Liver (tissue), 10 donors: ENCODE measurements at places on chromosomes 12 and 14. TPM values are rescaled to one million over a fixed set of nuclear protein-coding genes. Genes with fewer than 3 reads are reported as not detected.

DNA sequence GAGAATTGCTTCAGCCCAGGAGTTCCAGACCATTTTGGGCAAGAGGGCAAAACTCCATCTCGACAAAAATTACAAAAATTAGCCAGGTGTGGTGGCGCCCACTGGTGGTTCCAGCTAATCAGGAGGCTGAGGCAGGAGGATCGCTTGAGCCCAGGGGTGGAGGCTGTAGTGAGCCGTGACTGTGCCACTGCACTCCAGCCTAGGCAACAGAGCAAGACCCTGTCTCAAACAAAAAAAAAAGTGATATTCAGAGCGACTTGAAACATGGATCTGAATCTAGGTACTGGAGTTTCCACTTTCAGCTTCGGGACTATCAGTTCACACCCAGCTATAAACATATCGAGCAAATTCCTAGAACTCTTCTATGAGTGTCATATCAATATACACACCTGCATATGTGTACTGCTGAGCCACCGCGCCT, 16.3 kb upstream of the RNF34 start:
- no peak overlapping the region for H3K27ac ChIP-seq
- H3K4me3 ChIP-seq, result no peak overlapping the region
- H3K36me3 ChIP-seq, result no peaks in the 10 kb centered on the region
- H3K27me3 ChIP-seq, result no peaks in the 10 kb centered on the region
- DNase-seq, result no peak
- H3K4me1 ChIP-seq, result no peaks in the 10 kb centered on the region

DNA sequence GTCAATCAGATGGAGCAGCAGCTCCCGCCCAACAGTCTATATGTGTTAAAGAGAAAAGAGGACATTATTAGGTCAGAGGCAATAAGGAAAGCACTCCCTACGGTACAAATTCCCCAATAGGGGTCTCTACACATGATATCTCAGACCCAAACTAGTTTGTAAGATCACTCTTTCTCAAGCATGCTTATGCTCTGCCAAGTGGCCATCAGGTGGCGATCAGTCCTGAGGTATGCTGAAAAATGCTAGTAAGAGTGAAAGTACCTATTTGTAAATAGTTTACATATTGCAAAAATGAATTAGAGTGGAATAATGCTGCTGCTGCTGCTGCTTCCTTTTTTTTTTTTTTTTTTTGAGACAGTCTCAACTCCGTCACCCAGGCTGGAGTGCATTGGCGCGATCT, 61.0 kb downstream of the CPM start:
- no peak overlapping the region for H3K27ac ChIP-seq
- no peaks in the 10 kb centered on the region for H3K4me1 ChIP-seq
- H3K36me3 ChIP-seq, result peaks cover 17% of the 10 kb centered on the region
- no peak overlapping the region for H3K4me3 ChIP-seq
- H3K27me3 ChIP-seq, result no peaks in the 10 kb centered on the region

The ITGB7 gene
- 1.7 TPM for total RNA-seq

The FAIM2 gene
- total RNA-seq, result not detected

The REM2 gene
- 0.08 TPM for total RNA-seq

DNA sequence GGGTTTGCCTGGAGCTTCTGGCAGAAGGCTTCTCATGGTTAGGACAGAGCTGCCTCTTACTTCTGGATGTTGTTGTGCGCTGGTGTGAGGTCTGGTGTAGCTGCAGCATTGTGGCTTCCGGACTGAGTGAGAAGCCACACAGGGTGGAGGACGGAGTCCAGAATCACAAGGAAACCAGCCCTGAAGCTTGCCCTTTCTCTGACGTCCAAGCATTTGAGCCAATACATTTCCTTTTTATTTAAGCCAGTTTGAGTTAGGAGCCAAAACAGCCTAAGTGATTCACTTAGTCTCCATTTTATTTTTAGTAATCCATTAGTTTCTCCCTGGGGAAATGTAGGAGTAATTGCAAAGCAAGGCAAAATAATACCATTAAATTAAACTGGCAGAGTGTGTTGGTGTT, 402.4 kb upstream of the RGS6 start:
- no peaks in the 10 kb centered on the region for H3K27me3 ChIP-seq
- no peaks in the 10 kb centered on the region for H3K4me1 ChIP-seq
- H3K36me3 ChIP-seq, result no peaks in the 10 kb centered on the region
- H3K4me3 ChIP-seq, result no peak overlapping the region

DNA sequence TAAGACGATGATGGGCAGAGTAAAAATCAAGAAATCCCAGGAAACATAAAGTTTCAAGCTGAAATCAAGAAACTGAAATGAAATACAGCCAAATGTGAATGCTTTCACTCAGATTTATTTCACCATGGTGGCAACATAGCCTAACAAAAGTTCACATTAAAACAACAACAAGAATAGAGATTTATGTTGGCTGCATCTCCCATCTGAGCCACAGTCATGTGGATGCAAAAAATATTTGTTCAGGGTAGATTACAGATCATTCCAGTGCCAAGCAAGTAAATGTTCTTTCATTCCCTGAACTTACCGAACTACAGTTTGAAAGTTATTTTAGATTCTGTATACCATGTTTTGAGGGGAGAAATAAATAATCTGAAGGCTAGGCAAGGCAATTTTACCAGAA, 159.9 kb upstream of the TMTC1 start:
- DNase-seq, result no peak
- H3K27ac ChIP-seq, result no peak overlapping the region
- no peaks in the 10 kb centered on the region for H3K36me3 ChIP-seq

GRCh38 chr12:10140001-10140400, 10.0 kb upstream of the CLEC7A start:
- no peaks in the 10 kb centered on the region for H3K27me3 ChIP-seq
- H3K36me3 ChIP-seq, result no peaks in the 10 kb centered on the region
- no peak for DNase-seq

The ANKS1B gene
- total RNA-seq, result 3.4 TPM

- H3K4me1 ChIP-seq, result no peaks in the 10 kb centered on the region
- H3K27ac ChIP-seq, result no peak overlapping the region
- no peaks in the 10 kb centered on the region for H3K36me3 ChIP-seq
- H3K27me3 ChIP-seq, result no peaks in the 10 kb centered on the region
- no peak overlapping the region for H3K4me3 ChIP-seq
Observed at GRCh38 chr12:108612788-108613282, 15.0 kb upstream of the TMEM119 start.

DNA sequence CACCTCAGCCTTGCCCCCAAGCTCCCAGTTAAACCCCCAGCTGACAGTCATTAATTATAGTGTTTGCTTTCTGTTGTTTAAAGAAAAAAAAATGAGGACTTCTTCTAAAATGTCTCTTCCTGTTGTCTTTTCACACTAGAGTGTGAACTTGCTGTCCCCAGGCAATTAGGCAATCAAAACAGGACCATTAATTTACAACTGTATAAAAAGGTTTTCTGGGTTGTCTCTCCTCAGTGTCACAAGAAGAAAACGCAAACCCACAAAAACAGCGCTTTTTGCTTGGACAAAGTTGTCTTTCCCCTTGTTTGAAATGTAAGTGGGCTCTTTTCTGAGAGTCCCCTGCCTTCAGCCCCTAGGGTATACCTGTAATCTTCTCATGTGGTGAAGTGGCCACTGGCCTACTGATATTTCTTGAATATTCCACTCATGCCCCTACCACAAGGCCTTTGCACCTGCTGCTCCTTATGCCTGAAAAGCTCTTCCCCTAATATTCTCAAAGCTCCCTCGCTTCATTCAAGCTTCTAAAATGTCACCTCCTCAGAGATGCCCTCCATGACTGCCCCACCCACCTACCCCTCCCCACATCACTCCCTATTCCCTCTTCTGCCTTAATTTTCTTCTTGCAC, 158.9 kb upstream of the PWP1 start:
- H3K4me1 ChIP-seq, result peaks cover 6% of the 10 kb centered on the region
- no peaks in the 10 kb centered on the region for H3K36me3 ChIP-seq
- H3K27ac ChIP-seq, result no peak overlapping the region
- no peaks in the 10 kb centered on the region for H3K27me3 ChIP-seq
- no peak for DNase-seq

GRCh38 chr12:55515696-55516095, 23.5 kb downstream of the OR6C68 start:
- H3K27me3 ChIP-seq, result no peaks in the 10 kb centered on the region
- no peaks in the 10 kb centered on the region for H3K4me1 ChIP-seq
- no peak for DNase-seq

GRCh38 chr14:104517426-104517825, 62.1 kb upstream of the C14orf180 start:
- H3K4me3 ChIP-seq, result no peak overlapping the region
- DNase-seq, result no peak
- peaks cover 3% of the 10 kb centered on the region for H3K27me3 ChIP-seq
- no peaks in the 10 kb centered on the region for H3K4me1 ChIP-seq
- H3K36me3 ChIP-seq, result no peaks in the 10 kb centered on the region

- no peaks in the 10 kb centered on the region for H3K4me1 ChIP-seq
- no peak overlapping the region for H3K27ac ChIP-seq
- H3K4me3 ChIP-seq, result no peak overlapping the region
- H3K36me3 ChIP-seq, result no peaks in the 10 kb centered on the region
Observed at GRCh38 chr14:70289138-70289537, 70.3 kb downstream of the COX16 start.

The FIGNL2 gene
- 0.70 TPM for total RNA-seq

- no peak overlapping the region for H3K4me3 ChIP-seq
- no peak for DNase-seq
- peaks cover 14% of the 10 kb centered on the region for H3K27me3 ChIP-seq
- no peaks in the 10 kb centered on the region for H3K36me3 ChIP-seq
Observed at GRCh38 chr12:57616383-57617101, 5.3 kb downstream of the ARHGEF25 start.

The PTCSC3 gene
- not detected for total RNA-seq

GRCh38 chr12:1281683-1282366, 290.8 kb downstream of the ERC1 start:
- no peak overlapping the region for H3K4me3 ChIP-seq
- no peaks in the 10 kb centered on the region for H3K36me3 ChIP-seq
- H3K27ac ChIP-seq, result no peak overlapping the region
- no peaks in the 10 kb centered on the region for H3K27me3 ChIP-seq
- DNase-seq, result no peak
- H3K4me1 ChIP-seq, result no peaks in the 10 kb centered on the region

The DBX2 gene
- total RNA-seq, result not detected

The C14orf39 gene
- not detected for total RNA-seq

DNA sequence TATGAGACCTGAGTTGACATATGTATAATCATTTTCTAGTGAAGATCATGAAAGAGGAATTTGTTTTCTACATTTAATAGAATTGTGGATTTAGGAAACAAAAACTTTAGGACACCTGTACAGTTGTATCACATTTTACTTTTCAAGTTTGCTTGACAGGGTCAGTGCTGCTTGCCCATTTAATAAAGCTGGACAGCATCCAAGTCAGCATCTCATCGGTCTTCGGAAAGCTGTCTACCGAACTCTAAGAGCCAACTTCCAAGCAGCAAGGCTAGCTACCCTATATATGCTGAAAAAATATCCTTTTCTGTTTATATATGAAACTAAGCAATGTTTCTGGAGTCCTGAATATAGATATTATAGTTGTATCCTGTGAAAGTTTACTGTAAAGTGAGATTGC, 52.3 kb downstream of the VEZT start:
- H3K27ac ChIP-seq, result no peak overlapping the region
- H3K36me3 ChIP-seq, result peaks cover 14% of the 10 kb centered on the region
- no peaks in the 10 kb centered on the region for H3K4me1 ChIP-seq

GRCh38 chr12:19525274-19525673, 86.0 kb downstream of the AEBP2 start:
- H3K27ac ChIP-seq, result no peak overlapping the region
- no peaks in the 10 kb centered on the region for H3K36me3 ChIP-seq
- DNase-seq, result no peak
- peaks cover 15% of the 10 kb centered on the region for H3K4me1 ChIP-seq
- no peak overlapping the region for H3K4me3 ChIP-seq

- peak overlapping the region; percentile 90 for H3K4me3 ChIP-seq
- H3K27me3 ChIP-seq, result no peaks in the 10 kb centered on the region
- peak; percentile 74 for DNase-seq
- no peaks in the 10 kb centered on the region for H3K36me3 ChIP-seq
- H3K4me1 ChIP-seq, result peaks cover 23% of the 10 kb centered on the region
- H3K27ac ChIP-seq, result peak overlapping the region; percentile 96
Observed at GRCh38 chr14:39266525-39266870, 32.8 kb downstream of the MIA2 start.

DNA sequence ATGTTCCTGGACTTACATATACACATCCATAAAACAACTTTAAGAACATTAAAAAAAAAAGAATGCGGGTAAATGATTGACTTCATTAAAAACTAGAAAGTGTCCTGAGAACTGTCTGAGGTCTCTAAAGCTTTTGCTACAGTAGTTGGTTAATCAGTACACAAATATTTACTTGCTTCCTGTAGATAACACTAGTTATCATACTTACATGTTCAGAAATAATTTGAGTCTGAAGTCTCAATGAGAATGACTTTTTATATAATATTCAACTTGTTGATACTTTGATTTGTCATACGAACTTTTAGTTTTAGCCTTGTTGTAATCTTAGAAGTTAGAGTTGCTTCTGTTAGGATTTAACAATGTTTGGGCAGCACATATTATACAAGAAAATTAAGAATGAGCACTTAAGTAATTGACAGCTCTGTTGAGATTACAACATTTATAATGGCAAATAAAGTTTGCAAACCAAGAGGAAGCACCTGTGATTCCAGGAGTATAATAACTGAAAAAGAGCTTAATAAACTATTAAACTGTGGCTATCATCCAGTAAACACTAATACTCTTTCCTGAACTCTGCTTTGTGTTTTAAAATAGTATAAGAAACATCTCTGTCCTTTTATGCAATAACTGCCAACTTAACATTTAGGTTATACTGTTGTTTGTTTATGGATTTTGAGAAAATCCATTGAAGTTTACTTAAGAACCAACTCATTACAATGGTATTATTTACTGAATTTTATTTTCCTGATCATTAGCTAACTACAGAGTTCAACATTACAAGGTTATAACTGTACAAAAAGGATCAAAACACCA, 131.7 kb downstream of the MIPOL1 start:
- no peak for DNase-seq
- H3K36me3 ChIP-seq, result no peaks in the 10 kb centered on the region
- no peak overlapping the region for H3K4me3 ChIP-seq
- no peak overlapping the region for H3K27ac ChIP-seq

The AKAP5 gene
- total RNA-seq, result 2.3 TPM

DNA sequence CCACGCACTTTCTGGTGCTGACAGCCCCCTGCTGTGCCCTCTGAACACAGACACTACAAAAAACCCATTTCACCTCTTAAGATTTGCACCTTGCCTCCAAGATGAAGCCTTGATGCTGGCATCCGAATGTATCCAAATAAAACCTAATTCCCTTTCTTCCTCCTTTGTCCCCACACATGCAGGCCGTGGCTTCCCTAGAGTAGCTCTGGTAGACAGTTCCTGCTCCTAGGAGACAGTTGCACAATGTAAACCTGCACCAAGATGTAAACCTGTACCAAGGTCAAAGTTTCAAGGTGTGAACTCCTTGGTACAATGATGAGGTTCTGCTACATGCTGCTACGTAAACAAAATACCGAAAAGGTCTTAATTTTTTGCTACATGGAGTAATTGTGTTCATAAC, 625 bp upstream of the ABHD12B start:
- no peaks in the 10 kb centered on the region for H3K36me3 ChIP-seq
- H3K4me1 ChIP-seq, result no peaks in the 10 kb centered on the region
- no peak for DNase-seq
- H3K27ac ChIP-seq, result no peak overlapping the region
- peaks cover 3% of the 10 kb centered on the region for H3K27me3 ChIP-seq
- H3K4me3 ChIP-seq, result no peak overlapping the region

GRCh38 chr14:34461334-34462131, 507 bp downstream of the SPTSSA start:
- peak; percentile 58 for DNase-seq
- no peaks in the 10 kb centered on the region for H3K27me3 ChIP-seq
- H3K27ac ChIP-seq, result peak overlapping the region; percentile 60
- H3K36me3 ChIP-seq, result no peaks in the 10 kb centered on the region
- H3K4me1 ChIP-seq, result peaks cover 5% of the 10 kb centered on the region

The CYP46A1 gene
- total RNA-seq, result 0.92 TPM

- H3K27me3 ChIP-seq, result no peaks in the 10 kb centered on the region
- peaks cover 2% of the 10 kb centered on the region for H3K4me1 ChIP-seq
- peaks cover 4% of the 10 kb centered on the region for H3K36me3 ChIP-seq
Observed at GRCh38 chr14:95123891-95124579, 33.3 kb downstream of the DICER1 start.
